Muscle of back (tissue), 13 donors: ENCODE measurements at places on chromosomes 1 and 21. TPM values are rescaled to one million over a fixed set of nuclear protein-coding genes. Genes with fewer than 3 reads are reported as not detected.

Gene GFI1
- polyA plus RNA-seq, result 0.17 TPM

Gene ETV3L
- not detected for polyA plus RNA-seq

Gene HAO2
- polyA plus RNA-seq, result 0.23 TPM

Gene OR2T1
- polyA plus RNA-seq, result not detected

Gene DNAJC6
- 0.90 TPM for polyA plus RNA-seq

Gene OR2T34
- not detected for polyA plus RNA-seq

Gene C8A
- not detected for polyA plus RNA-seq

Gene SLC35D1
- 6.7 TPM for polyA plus RNA-seq

Gene SH2D1B
- 0.26 TPM for polyA plus RNA-seq

DNA sequence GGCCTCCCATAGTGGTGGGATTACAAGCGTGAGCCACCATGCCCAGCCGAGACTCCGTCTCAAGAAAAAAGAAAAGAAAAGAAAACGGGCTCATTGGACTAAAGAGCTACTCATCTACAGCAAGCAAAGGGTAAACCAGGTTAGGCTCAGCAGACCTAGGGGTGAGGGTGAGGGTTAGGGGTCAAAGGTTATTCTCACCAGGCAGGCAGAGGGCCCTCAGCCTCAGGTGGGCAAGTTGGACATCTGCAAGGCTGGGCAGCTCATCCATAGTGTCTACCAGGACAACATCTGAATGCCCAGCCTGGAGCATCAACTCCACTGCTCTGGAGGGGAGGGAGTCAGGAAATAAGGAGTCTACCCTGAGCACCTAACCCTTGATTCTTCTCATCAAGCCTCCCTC is 3.5 kb downstream of the MTMR11 start:
- no peak for DNase-seq

GRCh38 chr1:30911059-30911954 is 2.7 kb upstream of the SDC3 start:
- DNase-seq, result peak; percentile 78

DNA sequence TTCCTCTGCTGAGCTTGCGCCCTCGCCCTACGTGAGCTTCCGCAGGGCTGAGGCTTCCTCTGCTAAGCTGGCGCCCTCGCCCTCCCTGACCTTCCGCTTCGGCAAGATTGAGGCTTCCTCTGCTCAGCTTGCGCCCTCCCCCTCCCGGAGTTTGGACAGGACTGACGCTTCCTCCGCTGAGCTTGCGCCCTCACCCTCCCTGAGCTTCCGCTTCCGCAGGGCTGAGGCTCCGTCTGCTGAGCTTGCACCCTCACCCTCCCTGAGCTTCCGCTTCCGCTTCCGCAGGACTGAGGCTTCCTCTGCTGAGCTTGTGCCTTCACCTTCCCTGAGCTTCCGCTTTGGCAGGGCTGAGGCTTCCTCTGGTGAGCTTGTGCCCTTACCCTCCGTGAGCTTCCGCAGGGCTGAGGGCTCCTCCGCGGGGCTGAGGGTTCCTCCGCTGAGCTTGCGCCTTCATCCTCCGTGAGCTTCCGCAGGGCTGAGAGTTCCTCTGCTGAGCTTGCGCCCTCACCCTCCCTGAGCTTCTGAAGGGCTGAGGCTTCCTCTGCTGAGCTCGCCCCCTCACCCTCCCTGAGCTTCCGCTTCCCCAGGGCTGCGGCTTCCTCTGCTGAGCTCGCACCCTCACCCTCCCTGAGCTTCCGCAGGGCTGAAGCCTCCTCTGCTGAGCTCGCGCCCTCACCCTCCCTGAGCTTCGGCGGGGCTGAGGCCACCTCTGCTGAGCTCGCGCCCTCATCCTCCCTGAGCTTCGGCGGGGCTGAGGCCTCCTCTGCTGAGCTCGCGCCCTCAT is 753.6 kb upstream of the TPTE start:
- no peak for DNase-seq

- no peak for DNase-seq
Measured at GRCh38 chr1:13699510-13699909, 478 bp upstream of the PRDM2 start.

DNA sequence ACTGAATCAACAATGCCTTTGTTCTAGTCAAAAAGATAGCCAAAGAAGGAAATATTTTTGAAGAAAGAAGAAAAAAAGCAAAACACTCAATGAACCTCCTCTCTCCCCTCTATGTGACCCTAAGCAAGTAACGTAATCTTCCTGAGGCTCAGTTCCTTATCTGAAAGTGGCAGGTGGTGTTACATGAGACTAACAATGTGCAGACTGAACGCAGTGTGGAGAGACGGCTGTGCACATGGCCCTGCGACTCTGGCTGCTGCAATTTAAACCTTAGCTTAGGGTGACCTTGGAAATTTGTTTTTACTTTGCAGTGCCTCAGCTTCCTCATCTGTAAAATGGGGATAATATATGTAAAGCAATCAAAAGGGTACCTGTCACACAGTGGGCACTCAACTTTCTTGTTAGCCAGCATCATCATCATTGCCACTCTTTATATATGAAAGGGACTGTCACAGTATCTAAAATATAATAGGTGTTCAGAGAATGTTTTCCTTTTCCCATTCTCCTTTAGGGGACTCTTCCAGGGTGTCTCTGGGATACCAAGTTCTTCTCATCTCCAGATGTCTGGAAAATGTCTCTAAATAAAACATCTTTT is 100.1 kb upstream of the JUN start:
- no peak for DNase-seq

- no peak for DNase-seq
Measured at GRCh38 chr21:28261298-28261697, 731.4 kb downstream of the LTN1 start.

- no peak for DNase-seq
Measured at GRCh38 chr1:232876506-232877364, 71.5 kb downstream of the MAP10 start.

- DNase-seq, result no peak
Measured at GRCh38 chr1:6099297-6099696, 53.6 kb downstream of the KCNAB2 start.

DNA sequence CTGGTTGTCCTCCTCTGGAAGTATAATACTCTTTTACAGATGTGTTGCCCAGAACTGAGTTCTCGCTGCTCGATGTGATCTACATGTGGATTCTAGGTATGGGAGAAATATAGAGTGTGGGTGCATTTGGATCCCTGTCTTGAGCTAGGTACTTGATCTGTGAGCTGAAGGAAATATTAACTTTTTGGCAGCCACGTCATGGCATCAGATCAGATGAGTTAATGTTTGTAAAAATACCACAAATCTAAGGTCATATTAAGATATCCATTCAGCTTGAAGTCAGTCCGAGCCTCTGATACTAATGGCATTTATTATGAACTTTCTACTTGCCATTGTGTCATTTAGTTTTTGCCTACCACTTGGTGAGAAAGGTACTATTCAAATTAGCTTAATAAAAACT is 24.6 kb downstream of the MAPKAPK2 start:
- DNase-seq, result no peak

DNA sequence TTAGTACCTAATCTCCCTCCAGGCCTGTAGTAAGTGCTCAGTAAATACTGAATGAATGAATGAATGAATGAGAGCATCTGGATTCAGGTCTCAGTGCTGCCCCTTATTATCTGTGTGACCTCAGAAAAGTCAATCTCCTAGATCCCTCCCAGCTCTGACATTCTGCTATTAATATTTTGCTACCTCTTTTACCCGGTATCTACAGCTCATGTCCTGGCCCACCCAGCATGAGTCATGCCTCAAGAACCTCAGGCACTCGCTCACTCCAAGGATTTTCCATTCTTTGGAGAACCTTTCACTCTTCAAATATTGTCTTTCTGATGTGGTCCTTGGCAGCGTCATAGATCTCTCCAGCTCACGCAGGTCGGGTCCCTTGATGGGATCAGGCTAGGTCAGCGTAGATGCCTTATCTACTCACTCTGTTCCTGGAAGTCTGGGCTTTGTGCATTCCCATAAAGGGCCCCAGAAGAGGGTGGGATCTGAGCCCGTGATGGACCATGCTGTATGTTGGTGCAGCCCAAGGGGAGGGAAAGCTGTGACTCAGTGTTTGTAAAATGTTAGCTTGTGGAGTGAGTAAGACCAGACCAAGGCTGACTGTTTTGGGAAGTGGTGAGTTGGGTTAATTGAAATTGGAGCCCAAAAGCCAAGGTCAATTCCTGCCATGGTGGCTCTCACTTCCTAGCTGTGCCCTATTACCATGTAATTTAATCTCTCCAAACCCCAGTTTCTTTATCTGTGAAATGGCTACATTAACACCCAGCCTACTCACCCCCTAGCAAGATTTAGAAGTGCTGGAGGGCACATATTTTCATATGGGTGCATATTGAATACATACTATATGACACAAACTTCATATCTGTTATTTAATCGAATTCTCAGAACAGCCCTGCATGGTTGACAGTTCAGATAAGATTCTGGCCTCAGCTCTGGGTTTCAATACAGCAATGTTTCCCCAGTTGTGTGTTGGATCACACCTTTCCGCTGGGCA is 214.1 kb upstream of the USP24 start:
- peak; percentile 99 for DNase-seq

DNA sequence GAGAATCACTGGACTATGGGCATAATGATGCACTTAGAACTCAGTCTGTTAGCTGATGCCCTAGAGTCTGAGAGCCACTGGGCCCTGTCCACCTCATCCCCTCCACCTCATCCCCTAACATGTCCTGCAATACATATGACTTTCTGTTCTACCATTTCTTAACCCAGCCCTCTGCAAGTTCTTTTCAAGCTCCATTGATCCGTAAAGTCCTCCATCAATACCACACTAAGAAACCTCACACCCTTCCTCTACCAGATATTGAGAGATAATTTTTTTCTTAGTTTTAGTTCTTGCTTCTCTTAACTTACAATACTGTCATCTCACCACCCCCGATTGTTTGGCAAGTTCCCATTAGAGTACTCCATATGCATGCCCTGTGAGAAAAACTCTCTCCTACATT is 22.1 kb downstream of the FCRL4 start:
- DNase-seq, result no peak

GRCh38 chr1:193060115-193060403 is 647 bp downstream of the RO60 start:
- no peak for DNase-seq

GRCh38 chr1:209899948-209900347 is 38.1 kb upstream of the SYT14 start:
- no peak for DNase-seq

DNA sequence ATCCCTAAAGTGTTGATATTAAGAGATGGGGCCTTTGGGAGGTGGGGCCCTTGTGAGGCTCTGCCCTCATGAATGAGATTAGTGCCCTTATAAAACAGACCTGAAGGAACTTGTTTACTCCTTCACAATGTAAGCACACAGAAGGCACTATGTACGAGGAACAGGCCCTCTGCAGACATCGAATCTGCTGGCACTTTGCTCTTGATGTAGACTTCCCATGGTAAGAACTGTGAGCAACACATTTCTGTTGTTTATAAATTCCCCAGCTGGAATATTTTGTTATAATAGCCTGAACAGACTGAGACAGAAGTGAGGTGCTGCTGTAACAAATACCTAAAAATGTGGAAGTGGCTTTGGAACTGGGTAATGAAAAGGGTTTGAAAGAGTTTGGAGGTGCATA is 193.2 kb downstream of the TGFB2 start:
- DNase-seq, result no peak

- no peak for DNase-seq
Measured at GRCh38 chr1:22318279-22318981, 133.2 kb upstream of the ZBTB40 start.

DNA sequence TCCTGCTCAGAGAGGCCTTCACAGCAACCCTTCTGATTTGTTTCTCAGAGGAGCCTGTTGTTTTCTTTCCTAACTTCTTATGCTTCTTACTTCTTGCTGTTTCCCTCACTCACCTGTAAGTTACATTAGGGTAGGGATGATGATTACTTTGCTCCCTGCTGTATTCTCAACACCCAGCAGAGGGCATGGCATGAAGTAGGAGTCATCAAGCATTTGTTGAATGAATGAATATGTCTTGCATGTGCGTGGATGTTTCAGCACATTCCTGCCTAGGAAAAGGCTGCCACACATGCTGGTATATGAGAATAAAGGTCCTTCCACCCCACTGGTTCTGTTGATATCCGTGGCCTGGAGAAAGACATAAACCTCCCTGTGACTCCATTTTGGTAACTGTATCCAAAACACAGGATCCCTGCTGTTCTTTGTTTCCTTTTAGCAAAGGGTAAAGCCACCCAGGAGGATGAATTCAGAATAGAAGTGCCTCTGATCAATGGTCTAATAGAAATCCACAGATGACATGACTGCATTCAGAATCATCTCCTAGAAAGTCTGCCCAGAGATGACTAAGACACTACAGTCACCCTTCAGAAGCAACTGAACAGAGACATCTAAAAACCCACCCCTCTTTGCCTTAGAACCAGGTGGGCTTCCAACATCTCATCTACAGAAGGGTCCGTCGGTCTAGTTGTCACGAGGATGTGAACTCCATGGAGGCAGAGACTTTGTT is 168.8 kb downstream of the ZSCAN20 start:
- DNase-seq, result no peak

GRCh38 chr1:168638884-168639283 is 62.5 kb downstream of the XCL1 start:
- no peak for DNase-seq

DNA sequence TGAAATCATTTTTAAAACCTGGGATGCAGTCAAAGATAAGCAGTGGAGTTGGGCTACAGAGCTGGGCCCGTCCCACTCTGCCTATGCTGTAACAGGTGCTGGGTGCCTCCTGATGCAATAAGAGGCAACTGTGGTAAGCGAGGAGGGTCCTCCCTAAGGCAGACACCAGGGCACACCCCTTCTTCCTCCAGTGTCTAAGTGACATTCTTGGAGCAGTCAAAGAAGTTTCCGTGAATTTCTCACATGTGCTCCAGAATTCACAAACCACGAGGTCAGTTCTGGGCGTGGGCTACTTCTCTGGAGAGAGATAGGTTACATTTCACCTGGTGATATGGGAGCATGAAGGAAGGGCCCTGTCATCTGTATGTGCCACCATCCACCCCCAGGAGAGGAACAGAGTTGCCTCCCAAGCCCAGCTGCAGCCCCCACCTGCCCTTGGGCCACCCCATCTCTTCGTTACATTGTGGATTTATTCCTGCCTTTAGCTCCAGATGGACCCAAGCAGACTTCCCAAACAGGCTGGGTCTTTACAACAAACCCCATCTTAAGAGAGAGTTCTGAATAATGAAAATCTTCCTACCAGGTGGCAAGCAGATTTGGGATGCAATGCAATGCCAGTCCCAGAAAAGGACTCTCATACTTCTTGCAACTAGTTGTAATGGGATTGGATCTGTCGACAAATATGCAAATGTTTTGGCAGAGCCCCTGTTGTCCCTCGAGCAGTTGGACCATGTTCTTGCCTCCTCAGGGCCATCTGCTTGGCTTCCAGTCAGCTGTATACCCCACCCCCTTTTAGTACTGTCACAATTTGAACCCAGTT is 82.5 kb upstream of the CNTN2 start:
- no peak for DNase-seq

GRCh38 chr1:248111157-248111556 is 16.2 kb downstream of the OR2L13 start:
- no peak for DNase-seq

DNA sequence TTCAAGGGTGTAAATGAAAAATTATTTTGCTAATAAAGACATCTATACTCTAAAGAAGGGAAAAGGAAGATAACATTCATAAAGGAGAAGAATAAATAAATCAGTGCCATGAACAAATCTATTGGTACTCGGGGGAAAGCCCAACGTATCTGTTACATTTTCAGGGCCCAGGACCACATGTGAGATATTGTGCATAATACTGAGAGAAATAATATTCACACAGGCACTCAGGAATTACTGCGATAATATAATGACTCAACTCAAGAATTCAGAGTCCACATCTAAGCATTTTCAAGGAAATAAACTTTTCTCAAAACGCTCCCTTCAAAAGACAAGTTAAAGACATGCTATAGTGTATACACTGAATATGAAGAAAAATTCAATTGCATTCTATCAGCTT is 108.8 kb downstream of the SMYD2 start:
- no peak for DNase-seq

GRCh38 chr21:26835714-26836265 is 9.4 kb downstream of the ADAMTS1 start:
- no peak for DNase-seq
